ENCODE measurements at places on chromosomes 16 and 17.

- DNase-seq: no peak
Measured at GRCh38 chr17:27354491-27355081, 60.7 kb downstream of the WSB1 start.

GRCh38 chr17:55295411-55296170, 30.8 kb downstream of the HLF start:
- peak; percentile 30 for DNase-seq

- DNase-seq: no peak
Measured at GRCh38 chr16:54370278-54371040, 83.9 kb upstream of the IRX3 start.

DNA sequence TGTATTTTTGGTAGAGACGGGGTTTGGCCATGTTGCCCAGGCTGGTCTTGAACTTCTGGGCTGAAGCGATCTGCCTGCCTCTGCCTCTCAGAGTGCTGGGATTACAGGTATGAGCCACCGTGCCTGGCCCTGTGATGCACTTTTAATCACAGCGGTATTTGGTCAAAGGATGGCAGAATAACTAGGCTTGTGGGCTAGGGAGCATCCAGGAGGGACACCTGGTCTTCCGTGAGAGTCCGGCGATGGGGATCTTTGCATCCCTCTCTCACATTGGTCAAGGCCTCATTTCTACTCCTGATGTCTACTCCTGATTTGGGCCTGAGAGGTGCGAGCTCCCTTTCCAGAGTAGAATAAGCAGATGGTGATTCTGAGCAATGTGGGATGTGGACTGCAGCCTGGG, 257.9 kb upstream of the CACNG5 start:
- no peak for DNase-seq

DNA sequence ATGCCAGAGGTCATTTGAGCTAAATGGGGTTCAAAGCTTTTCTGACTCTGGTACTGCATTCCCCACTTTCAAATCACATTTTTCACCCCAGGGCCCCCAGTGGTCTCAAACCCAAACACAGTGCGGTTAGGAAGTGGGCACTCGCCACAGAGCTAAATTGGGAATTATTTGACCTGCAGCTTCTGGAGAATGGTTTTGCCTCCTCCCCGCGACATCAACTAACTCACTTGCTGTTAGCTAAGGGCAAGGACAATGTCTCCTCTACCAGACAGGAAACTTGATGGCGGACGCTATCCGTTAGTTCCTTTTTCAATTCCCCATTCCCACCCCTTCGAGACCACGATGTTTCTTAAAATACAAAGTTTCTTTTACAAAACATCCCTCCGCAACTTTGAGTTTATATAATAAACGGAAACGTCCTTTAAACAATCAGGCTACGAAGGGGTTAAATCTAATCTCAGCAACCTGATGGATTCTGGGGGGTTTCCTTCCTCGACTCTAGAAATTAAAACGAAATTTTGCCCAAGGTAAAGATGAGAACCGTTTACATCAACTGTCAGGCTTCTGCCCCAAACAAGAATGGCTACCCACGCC, 500 bp upstream of the KAT7 start:
- no peak for DNase-seq

DNA sequence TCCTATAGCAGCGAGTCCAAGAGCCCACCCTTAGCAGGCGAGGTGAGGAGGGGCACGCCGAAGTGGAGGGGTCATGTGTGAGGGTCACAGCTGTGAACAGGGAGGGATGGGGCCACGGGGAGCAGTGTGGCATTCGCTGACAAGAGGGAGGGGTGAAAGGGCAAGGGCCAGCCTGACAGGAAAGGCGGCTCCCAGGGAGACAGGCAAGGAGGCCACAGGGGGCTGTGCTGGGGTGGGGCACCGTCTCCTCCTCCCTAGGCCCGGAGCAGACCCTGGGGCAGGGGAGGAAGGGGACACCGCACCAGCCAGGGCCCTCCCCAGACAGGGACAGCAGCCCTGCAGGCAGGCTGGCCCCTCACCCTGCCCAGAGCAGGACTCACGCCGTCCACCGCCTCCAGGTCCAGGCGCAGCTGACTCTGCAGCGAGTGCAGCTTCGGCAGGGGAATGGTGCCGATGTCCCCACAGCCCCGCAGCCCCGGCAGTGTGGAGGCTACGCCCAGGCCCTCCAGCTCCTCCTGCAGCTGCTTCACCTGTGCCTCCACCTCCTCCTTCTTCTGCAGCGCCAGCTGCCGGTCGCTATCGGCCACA, 15.1 kb downstream of the GNPTG start:
- no peak for DNase-seq

GRCh38 chr17:3712811-3713463, 10.8 kb upstream of the HASPIN start:
- no peak for DNase-seq

DNA sequence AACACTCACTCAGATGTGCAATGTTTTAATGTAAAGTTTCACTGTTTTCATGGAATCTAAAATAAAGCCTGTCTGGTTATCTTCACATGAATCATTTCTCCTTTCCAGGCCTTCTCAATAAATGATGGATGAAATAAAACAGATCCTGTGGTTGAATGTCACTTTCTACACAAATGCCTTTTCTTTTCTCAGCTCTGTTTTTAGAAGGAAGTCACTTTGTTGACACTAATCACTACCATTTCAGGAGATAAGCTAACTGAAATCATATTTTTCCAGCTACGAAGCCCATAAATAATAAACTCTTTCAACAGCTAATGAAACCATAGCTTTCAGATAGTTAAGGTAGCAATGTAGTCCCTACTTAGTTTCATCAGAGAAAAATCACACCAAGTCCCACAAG, 17.9 kb downstream of the NME2 start:
- DNase-seq: no peak

- DNase-seq: no peak
Measured at GRCh38 chr16:84368308-84368996, at the start of gene ATP2C2. ATP2C2 (plus strand) TSS chr16:84368538; CDS start chr16:84368616, 78 bp downstream.

DNA sequence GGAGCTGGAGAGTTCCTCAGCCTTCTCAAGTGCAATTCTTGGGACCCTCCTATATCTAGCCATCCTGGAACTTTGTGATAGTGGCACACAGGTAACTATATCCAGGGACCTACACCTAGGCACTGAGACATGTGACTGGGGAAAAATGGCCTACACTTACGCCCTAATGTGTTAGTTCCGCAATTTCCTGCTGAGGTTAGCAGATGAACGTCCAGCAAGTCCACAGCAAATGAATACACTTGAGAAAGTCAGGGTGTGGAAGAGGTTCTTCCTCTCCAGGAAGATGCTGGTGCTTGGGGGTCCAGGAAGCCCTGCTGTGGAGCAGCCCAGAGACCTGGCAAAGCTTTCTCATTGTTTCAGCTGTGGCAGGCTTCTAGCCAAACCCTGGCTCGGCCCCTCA, 20.8 kb downstream of the PIK3R5 start:
- DNase-seq: no peak

- DNase-seq: no peak
Measured at GRCh38 chr17:72338847-72339790, 218.3 kb downstream of the SOX9 start.

DNA sequence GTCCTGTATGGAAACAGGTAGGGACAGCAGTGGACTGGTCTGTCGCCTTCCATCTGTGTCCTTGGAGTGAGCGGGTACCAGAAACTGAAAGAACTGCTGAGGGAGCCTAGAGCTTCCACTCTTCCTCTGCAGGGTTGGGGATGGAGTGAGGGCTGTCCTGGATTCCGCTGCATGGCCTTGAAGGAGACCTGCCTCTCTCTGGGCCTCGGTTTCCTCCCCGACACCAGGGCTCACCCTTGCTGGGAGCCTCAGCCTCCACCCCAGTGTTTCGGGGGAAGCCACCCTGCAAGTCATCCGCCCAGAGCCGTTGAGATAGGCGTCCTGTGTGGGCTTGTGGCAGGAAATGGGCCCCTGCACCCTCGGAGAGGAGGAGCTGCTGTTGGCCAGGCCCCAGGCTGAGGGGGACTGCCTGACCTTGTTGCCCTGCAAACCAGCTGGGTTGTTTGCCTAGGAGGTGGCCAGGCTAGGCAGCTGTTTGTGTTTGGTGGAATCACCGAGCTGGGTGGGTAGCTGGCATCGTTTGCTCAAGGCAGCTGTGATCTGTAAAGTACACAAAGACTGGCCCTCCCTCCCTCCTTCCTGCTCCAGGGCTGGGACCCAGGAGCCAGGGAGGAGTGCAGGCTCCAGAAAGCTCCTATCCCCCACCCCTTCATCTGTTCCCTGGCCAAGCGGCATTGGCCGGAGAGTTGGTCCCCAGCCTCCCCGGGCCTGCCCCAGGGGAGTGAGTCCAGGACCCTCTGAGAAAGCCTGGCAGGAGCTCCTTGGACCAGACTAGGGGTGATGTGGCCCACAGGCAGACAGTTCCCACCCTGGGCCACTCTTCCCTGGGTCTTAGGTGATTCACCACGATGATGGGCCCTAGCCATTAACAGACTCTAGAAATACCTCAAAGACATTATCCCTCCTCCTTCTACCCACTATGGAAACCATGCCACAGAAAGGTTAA, 1.3 kb downstream of the RAB37 start:
- DNase-seq: no peak

DNA sequence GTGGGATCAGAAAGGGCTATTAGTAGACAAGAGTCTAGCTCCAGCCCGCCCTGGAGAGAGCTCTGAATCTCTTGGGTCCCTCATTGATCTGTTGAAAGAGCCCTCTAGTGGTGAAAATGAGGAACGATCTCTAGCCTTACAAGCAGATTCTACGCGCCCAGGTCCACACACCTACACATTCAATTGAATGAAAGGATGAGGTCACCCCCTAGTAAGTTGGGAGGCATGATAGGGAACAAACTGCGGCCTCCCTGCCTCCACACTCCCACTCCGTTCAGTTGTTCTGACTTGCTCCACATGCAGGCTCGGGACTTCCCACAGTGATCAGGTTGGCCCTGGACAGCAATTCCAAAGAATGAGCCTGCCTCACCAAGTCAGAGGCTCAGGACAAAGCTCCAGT, 2.9 kb upstream of the CACNG3 start:
- peak; percentile 14 for DNase-seq

DNA sequence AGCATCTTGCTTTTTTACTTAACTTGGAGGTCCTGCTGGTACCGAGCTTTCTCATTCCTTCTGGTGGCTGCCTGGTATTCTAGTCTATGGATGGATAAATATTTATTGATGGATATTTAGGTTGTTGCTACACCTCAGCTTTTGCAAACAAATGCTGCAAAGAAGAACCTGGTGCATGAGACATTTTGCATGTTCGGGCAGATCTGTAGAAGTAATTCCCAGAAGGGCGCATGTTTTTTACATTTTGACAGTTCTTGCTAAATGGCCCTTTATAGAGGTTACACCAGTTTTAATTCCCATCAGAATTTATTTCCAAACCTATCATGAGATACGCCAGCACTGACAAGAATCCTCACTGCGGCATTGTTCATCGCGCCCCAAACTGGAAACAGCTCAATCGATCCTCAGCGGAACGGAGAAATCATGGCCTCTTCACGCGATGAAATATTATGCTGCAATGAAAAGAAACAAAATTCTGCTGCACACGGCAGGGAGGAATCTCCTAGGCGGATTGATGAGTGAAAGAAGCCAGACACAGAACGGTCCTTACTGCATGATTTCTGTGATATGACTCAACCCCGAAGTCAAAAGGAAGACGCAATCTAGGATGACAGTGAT, 68.0 kb upstream of the CREBBP start:
- DNase-seq: no peak

DNA sequence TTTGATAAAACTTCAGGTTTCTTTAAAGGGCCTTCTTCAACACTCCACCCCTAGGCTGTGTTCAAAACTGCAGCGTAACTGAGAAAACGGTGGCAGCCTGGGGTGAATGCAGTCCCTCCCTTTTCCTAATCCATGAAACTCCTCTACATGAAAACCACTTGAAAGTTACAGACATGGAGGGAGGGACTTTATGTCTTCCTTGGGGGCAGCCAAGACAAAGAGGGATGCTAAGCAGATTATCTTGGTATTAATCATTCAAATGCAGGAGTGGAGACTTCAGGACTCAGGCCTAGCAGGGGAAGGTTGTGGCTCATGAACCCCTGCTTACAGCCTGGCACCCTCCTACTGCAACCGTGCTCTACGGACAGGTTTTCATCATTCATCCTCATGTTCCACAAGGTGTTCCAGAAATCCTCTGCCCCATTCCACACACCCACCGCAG, 46.8 kb downstream of the RNF112 start:
- DNase-seq: no peak

DNA sequence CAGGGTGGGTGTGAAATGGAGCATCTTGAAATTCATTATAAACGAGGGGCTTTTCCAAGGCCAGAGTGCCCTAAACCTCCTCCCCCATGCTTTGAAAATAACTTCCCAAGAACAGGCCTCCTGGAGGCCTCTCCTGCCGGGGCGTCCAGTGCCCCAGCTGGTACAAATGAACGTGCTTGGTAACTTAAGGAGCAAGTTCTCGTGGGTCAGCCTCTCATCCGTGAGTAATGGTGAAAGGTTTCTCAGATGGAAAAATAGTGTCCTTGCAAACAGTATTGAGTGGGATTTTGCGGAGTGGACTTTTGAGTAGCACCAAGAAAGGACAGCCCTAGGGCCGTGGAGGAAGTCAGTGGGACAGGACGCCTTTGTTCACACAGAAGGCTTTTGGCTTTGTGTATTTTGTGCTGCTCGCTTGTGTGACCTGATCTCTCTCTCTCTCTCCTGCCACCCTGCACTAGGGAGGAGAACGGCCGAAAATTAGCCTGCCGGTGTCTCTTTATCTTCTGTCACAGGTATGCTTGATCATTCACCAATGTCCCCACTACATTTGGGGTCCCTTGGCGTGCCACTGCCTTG, 34.6 kb downstream of the CLEC16A start:
- no peak for DNase-seq

DNA sequence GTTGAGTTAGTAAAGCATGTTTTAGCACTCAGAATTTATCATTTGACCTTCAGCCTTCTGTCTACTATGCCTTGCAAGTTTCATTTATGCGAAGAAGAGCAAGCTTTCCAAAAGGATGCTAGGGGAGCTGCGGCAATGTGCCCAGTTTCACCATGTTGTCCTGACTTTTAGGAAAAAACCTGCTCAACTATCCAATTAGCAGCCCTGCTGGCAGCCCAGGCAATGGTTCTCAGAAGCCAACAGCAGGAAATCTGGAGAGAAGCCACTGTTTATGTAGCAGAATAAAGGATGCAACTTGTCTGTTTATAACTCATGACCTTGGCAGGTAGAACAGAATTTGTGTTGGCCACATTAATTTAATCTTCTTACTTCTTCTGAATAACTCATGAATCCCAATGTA, 230.8 kb downstream of the ABCC12 start:
- DNase-seq: no peak

DNA sequence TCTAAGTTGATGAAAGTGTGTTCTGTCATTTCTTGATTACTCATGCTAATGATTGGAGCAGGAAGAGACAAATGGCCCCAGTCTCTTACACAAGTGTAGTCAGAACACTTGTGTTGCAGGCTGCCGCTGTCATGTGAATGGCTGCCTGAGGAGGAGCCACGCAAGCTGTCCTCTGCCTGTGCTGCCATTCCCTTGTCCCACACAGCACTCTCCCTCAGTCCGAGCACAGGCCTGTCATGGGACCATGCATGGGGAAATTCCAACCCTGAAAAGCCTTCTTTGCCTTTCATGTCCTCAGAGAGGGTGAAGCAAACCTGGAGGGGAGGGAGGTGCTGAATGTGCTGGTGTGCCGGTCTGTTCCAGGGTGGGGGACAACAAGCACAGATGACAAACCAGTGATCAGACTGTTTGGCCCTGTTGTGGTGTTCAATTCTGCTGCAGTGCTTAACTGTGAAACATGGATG, 109.4 kb downstream of the MRTFB start:
- DNase-seq: no peak

All from stimulated activated CD4-positive, alpha-beta T cell treated with anti-CD3 and anti-CD28 coated beads, TNF-alpha, amount 100 ng/mL, for 24 hours (primary cell).